NCI-H1105 (cell line): ENCODE measurements at places on chromosomes 12 and 14.

- peak; percentile 7 for DNase-seq
Observed at GRCh38 chr12:96907671-96908422, 790 bp downstream of the NEDD1 start.

GRCh38 chr12:84822525-84822924 lies 90.1 kb downstream of the SLC6A15 start:
- DNase-seq: no peak

- no peak for DNase-seq
Observed at GRCh38 chr14:97250931-97251330, 453.7 kb downstream of the VRK1 start.

GRCh38 chr14:64636980-64637429 lies 67.2 kb upstream of the PLEKHG3 start:
- DNase-seq: no peak

- no peak for DNase-seq
Observed at GRCh38 chr12:39780411-39780912, 160.9 kb upstream of the ABCD2 start.

- DNase-seq: no peak
Observed at GRCh38 chr14:102973706-102974285, 51.3 kb downstream of the AMN start.

GRCh38 chr12:45324391-45324790 lies 108.5 kb downstream of the ANO6 start:
- DNase-seq: no peak

DNA sequence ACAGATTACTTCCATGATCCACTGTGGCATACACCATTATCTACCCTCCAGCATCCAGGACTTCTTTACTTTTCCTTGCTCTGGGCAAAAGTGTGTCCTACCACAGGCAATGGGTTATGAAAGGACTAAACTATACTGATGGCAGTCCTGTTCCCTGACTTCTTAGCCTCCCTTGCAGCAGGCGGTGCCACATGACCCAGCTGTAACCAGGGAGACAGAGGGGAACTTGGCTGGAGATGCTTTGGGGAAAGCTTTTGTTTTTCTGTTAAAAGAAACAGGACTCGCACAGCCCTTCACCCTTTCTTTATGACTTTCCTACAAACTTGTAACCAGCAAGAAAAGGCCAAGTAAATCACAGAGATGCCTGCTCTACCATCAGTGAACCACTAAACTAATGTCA lies 394.4 kb downstream of the PCNX1 start:
- no peak for DNase-seq

GRCh38 chr12:119835068-119835467 lies 42.1 kb downstream of the CIT start:
- DNase-seq: no peak

- DNase-seq: no peak
Observed at GRCh38 chr14:97699026-97699425, 901.8 kb downstream of the VRK1 start.

DNA sequence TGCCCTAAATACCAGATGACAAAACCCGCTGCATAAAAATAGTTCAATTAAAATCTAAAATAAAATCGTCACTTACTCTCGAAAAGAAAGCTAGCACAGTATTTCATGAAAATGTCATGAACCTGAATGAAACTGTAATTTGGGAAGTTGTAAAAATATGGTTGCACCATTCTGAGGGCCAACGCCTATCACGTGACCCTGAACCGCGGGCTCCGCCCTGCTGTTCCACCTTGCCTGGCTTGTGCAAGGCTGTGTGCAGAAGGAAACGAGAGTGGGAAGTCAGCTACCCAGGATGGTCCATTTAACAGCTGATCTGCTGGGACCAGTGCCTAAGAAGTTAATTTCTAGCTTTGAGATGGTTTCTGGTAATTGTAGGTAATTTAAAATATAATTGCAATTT lies 91.7 kb upstream of the BMP4 start:
- DNase-seq: no peak

DNA sequence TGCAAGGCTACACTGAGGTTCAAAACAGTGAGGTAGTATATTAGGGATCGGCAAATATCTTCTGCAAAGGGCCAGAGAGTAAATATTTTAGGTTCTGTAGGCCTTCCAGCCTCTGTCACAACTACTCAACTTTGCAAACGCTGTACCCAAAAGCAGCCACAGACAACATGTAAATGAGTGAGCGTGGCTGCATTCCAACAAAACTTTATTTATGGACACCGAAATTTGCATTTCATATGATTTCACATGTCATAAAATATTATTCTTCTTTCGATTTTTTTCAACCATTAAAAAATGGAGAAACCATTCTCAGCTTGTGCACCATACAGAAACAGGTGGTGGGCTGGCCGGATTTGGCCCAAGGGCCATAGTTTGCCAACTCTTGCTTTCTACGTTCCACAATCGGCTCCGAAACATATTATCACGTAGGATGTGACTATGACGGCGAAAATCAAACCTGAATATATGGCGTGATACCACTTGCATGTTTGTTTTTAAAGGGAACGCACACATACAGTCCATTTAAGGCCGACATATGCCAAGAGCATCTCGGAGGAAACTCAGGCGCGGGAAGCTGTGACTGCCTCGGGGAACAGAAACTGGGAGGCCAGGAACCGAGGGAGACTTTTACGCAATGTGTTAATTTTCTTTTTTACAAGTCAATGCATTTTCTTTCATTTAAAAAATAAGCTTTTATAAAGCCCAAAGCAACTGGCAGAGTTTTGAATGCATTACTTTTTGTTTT lies 7.1 kb downstream of the NCOR2 start:
- no peak for DNase-seq

DNA sequence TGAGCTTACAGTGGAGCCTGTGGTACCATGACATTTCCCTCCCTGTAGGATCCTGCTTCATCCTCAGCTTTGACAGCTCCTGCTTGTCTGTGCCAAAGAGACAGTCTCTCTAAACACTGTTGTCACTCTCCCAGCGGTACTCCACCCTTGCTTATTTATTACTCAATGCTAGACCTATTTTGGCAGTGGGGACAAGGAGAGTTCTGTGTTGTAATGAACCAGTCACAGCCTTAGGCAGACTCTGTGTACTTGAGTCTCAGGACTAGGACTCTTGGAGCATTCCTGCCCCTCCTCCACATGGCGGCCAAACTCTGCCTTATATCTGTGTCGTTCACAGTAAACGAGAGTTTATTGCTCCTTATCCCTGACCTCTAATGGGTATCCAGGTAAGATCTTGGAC lies 70.9 kb downstream of the PIK3C2G start:
- no peak for DNase-seq

DNA sequence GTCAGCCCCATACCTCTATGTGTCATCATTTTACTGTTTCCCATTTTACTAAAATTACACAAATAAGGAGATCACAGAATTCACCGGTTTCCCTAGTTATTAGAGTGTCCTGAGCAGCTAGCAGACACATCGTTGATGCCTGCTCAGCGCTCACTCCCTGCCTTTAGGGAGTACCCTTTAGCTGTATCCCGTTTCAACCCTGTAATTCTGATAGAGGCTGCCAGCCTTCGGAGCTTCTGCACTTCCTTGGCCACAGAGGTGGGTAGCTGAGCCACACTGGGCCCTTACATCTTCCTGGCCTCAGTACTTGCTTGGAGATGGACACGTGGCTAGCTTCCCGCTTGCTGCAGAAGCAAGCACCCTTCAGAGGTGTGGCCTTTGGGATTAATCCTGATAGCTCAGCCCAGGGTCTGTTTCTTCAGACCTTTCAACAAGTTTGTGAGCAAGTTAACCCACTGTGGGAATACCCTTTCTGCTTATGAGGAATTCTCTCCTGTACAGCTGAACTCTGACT lies 14.3 kb upstream of the FBXW8 start:
- DNase-seq: no peak

DNA sequence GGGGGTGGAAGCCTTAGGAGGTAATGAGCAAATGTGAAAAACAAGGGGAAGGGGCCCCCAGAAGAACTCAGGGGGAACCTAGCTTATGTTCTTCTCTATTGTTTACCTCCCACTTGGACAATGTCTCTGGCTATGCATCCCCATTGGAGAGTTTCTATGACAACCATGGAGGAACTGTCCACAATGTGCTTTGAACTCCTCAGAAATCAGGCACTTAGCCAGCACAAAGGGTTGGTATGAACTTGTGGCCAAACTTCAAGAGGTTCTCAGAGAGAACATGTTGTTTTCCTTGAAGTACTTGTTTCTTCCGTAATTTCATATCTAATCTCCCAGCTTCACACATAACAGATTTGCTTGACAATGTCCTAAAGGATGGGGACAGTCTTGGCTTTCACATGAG lies 202.8 kb upstream of the PELI2 start:
- no peak for DNase-seq

DNA sequence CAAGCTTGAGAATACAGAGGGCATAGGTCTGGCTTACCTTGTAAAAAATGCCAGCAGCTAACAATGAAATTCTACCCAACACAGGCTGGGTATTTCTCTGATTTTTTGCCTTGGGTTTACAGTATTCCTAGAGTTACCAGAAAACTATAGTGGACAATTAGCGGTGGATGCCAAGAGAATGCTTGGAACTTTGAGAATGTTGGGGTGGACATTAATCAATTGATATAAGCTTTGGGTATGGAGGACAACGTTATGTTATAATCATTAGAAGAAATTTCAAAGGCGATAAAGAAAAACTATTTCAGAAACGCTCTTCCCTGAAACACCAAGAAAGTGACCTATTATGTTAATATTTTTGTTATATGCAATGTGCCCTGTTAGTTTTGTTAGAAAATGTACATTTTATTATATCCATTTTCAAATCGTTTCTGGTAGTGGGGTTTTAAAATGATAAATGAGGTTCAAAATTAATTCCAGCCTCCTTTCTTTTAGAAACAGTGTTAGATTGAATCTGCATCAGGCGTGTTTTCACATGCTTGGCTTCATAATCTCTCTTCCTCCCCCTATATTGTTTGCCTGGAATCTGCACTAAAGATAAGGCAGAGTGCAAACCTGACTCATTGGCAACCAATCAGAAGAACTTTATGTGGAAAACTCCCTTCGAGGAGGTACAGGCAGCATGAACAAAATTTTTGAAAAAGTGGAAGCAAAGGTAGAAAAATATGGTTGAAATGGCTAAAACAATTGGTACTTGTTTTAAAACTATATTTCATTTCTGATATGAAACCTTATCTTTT lies 1.4 kb upstream of the PTPRQ start:
- no peak for DNase-seq

- no peak for DNase-seq
Observed at GRCh38 chr12:121013715-121014114, 2.6 kb downstream of the C12orf43 start.

DNA sequence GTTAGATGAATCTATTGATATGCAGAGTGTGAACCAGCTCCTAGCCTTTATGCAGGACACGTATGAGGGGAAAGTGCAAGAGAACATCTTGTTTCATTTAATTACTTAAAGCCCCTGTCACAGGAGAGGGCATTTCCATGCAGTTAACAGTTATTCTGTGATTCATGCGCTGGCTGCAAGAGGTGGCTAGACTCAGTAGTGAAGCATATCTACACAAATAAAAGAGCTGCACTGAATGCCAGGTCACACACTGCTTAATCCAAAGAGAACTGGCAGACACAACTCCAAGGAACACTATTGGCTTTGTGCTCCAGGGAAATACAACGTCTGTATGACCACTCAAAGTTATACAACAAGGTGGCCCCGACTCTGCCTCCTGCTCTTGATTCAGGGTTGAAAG lies 394.1 kb downstream of the C12orf75 start:
- DNase-seq: no peak

- peak; percentile 88 for DNase-seq
Observed at GRCh38 chr12:114817571-114818425, 133.8 kb upstream of the TBX3 start.

GRCh38 chr12:40693207-40693821 lies 1.1 kb downstream of the CNTN1 start:
- peak; percentile 80 for DNase-seq

DNA sequence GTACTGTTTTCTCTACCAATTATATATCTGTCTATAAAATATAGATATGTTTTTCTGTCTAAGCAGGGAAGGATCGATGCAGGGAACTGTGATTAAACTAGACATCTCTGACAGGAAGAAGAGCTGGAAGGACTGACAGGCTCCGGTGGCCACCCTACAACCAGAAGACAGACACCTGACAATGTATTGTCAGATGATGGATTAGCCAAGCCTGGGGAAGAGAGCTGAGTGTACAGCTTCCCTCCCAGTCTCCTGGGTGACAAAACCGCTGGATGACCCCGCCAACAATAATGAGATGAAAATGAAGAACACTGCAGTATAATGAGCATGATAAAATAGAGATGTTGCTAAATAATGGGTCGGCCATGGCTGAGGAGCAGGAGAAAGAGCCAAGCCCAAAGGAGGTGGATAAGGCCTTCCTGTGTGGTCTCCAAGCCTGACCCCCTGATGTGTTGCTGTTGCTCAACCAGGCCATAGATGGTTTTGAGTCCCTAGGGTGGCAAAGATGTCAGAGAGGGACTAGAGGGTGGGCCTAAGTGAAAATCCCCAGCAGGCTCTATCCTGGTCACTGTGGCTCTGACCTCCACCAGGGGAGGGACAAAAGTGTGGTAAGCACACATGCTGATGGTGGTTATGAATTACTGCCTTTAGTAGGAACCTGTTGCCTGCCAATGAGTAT lies 28.2 kb downstream of the DHRS2 start:
- DNase-seq: no peak

DNA sequence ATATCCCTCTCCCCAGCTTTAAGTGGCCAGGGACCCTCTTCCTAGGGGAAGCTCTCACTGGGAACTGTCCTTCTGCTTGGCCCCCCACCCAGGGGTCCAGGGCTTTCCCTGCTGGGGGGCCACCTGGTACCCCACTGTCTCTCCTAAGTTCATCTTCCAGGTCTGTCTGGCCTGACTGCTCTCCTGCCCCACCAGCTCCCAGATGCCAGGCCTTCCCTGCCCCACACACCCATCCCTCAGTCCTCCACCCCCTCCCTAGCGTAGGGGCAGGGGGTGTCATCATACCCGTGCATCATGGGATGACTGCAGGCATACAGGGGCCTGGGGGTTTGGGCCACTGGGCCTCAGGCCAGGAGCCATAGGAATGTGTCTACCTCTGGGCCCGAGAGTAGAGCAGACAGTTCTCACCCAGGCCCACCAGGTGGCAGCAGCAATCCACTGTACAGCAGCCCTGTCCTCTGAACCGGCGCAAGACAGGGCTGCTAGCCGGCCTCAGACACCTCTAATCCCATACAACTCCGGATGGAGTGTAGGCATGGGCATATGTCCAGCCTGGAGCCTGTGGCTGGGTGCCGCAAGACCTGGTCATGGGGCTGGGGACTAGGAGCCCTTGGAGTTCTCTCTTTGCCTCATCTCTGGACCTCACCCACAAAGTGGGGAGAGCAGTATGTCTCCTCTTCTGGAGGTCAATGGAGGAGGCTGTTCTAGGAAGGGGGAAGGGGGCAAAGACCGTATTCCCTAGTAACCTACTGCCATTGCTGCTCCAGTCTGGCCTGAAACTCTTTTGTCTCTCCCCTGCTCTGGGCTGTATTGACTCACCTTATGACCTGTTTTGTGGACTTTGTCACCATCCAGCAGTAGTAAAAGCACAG lies 10.0 kb upstream of the SMARCD1 start:
- DNase-seq: peak; percentile 48

- no peak for DNase-seq
Observed at GRCh38 chr14:51121096-51121495, 26.2 kb upstream of the TRIM9 start.

DNA sequence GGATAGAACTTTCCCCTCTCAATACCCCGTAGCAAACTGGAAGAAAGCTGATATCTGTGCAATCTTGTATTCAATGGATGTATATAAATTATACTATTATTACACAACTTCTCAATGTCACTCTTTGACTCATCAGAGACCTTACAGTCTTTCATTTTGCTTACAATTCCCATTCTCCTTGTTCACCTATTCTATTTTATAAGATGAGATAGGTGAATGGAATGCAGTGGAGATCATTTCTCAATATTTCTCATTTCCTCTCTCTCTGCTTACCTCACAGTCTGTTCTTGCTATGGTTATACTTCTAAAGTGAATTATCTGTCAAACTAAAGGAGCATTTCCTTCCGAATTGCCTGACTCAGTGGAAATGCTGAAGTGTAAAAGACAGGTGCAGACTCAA lies 14.9 kb downstream of the FOXA1 start:
- DNase-seq: no peak
